Activated CD4-positive, alpha-beta T cell treated with anti-CD3 and anti-CD28 coated beads, Interleukin-2, amount 50 U/mL, for 16 hours (primary cell): ENCODE measurements at places on chromosomes 13 and 19.

DNA sequence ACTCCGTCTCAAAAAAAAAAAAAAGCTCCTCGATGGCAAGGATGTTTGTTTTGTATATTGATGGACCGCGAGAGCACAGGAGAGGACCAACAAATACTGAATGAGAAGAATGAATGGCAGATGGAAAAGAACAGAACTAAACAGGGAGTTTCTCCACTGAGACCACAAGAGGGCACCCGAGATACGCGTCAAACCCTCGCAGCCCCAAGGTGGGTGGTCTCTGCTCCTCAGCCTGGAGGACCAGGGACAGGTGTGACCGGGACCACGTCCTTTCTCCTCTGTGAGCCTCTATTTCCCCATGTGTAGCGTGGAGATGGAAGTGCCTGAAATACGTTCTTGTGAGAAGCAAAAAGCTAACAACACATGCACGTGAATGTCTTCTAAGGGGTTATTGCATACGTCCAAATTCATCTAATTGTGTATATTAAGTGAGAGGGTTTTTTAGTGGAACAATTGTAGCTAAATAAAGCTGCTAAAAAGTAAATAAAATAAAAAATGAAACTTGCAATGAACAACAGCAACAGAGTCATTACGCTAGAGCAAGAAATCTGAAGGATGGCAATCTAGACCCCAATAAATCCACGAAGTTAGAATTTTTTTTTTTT, 8.3 kb upstream of the CDC42EP5 start:
- peak; percentile 38 for DNase-seq

DNA sequence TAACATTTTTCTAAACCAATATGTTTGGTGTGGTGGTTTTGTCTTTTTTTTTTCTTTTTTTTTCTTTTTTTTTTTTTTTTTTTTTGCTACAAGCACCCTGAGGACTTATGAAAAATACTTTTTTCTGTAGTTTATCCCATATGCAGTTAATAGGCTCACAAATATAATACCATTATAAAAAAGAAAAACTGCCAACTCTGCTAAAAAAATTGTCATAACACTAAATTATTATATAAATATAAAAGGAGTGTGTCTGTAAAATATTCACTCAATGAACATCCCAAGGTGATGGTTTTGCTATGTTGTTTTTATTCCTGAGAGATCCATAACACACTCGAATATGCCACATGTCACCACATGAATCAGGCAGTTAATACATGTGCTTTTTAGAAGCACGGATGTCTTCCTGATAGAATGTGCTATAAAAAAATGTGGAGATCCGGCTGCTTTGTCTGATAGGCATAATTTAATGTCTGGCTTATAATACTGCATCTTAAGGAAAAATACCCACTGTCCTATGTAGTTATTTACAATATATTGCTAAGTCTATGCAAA, 110.7 kb upstream of the ZNF507 start:
- no peak for DNase-seq

GRCh38 chr13:87669379-87669978, 1.7 kb upstream of the SLITRK5 start:
- peak; percentile 12 for DNase-seq

GRCh38 chr19:45352062-45352461, 11.5 kb downstream of the KLC3 start:
- no peak for DNase-seq

DNA sequence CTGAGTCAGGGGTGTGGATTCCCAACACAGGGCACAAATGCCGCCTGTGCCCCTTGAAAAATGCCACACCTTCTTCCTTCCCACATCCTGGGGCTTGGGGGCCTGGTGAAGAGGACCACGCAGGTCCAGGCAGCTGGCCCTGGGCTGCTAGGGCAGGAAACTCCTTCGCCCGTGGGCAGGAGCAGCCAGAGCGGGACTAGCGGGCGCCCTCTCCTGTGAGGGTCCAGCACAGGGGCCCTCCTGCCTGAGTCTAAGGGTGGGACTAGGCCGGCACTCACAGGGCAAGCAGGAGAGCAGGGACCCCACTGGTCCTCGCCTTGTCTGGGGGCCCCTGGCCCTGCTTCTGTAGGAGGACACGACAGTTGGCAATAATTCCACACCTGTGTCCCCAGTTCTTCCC, 7.5 kb upstream of the CEBPA start:
- DNase-seq, result no peak

- DNase-seq, result no peak
These were observed 45.1 kb downstream of the EPSTI1 start for GRCh38 chr13:42946927-42947326.

DNA sequence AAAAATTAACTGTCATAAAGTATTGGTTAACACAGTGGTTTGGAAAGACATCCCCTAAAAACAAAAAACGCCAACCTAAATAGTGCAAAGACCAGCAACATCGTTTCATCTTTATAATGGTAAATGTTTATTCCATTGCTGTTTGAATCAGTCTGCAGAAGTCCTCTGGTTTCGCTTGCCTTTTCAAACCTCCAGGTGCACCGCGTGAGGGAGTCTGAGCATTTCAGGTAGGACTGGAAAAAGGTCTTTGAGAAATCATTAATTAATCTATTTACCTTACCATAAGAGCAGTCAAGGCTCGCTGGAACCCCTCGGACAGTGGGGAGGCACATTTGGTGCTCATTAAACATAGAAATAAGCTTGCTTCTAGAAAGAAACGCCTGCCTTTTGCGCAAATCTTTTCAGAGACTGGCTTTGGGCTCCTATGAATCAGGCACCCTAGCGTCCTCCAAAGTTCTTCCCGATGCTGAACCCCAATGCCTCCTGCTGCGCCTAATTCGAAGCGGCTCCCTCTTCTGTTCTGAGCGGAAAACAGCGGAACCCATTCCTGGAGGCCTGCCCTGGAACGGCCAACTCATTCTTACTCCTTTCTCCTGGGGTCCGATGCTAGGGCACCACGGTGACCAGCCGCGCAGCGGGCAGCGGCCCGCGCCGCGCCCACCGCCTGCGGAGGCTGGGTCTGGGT, 951 bp upstream of the MTUS2 start:
- DNase-seq, result no peak

GRCh38 chr13:28539625-28540286, 44.8 kb upstream of the FLT1 start:
- DNase-seq, result peak; percentile 24

DNA sequence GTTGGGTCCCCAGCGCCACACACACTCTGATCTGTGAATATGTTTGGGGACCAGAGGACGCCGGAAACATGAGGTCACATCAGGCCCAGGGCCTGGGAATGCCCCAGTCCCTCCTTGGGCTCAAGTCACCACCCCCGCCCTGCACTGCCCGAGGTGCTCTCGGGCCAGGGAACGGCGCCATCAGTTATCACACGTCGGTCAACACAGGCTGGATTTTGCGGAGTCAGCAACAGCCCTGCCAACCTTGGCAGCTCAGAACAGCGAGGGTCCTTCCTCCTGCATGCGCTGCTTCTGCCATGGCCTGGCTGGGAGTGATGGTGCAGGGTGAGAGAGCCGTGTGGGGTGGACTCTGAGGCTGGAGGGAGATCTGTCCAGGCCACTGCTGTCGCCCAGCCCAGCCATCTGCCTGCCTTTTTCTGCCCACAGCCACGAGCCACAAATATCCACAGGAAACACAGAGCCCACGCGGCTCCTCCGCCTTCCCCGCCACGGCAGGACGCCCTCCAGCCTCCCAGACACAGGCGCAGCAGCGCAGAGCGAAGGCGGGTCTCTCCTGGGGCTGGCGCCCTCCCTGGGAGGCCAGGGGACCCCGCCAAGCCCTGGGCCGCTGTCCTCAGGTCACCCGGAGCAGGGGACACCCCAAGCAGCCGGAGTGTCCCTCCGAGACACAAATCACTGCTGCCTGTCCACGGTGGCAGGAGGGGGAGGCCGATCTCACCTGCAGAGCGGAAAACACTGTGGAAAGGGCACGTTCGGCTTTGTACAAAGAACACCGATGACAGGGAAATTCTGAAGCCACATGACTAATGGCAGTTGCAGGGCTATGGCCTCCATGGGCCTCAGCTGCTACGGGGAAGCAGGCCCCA, 31.6 kb upstream of the CACTIN start:
- no peak for DNase-seq

GRCh38 chr13:43026262-43026661, 2.9 kb downstream of the DNAJC15 start:
- no peak for DNase-seq

GRCh38 chr19:36125557-36125956, 10.3 kb downstream of the TBCB start:
- DNase-seq, result peak; percentile 27

GRCh38 chr19:58395979-58396627, 647 bp downstream of the RNF225 start:
- no peak for DNase-seq

DNA sequence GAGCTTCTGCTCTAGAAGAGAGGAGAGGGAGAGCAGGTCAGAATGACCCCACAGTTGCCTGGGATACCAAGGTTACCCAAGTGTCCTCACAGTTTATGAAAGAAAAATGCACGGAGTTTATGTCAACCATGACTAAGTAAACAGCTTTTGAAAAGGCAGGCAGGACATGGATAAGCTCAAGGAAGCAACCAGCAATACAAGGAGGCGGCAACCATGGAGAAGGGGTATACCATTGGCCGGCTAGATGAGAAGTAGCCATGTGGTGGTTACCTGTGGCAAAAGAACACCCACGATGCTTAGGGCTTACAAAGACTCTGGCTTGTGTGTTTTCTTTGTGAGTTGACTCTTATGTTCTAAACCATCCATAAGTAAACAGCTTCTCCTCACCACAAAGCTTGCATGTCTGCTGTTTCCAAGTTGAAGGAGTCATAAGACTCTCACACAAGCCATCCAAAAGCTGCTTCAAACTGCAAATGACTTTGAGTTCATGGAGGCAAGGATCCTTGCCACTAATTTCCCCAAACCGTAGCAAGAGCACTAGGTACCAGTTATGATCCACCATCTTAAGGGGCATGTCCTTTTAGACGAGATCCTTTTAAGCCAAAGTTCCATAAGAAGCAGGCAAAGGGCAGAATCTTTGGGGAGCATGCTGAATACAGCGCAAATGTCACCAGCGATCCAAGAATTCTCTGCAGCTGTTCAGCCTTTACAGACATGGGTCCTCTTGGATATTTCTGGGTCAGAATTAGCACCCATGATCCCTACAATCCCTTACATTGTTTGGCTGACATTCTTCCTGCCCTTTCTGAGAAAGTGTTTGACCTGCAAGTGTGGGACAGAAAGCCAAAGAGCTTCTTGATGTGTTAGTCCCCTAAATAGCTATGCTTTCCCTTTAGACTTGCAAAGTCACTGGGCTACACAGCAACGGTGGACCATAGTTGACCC, 74.8 kb upstream of the IPO5 start:
- no peak for DNase-seq

DNA sequence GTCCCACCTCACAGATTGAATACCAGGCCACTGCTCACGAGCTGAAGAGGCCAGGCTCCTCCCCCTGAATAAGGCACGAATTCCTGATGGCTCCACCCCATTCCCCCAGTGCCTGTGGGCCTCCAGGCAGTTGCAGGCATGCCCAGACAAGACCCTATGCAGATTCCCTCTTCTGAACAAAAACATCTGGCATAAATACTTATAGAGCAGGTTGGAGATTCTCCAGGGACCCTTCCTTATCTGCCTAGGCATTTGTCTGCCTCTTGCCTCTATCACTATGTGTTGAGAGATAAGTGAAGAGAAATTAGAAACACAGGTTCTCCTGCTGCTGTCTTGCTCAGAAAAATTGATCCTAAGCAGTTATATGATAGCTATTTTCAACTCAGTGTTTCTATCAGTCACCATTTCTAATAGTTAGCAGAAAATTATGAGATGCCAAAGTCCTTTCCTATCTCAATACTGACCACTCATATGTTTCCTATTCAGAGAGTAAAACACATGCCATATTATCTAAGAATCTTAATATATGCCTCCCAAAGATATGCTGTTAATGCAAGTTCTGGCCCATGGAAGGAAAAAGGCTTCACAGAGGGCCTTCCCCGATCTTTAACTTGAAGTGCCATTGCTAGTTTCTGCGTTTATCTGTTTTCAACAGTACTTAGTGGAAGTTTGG, 364.0 kb downstream of the KCTD12 start:
- DNase-seq, result no peak

DNA sequence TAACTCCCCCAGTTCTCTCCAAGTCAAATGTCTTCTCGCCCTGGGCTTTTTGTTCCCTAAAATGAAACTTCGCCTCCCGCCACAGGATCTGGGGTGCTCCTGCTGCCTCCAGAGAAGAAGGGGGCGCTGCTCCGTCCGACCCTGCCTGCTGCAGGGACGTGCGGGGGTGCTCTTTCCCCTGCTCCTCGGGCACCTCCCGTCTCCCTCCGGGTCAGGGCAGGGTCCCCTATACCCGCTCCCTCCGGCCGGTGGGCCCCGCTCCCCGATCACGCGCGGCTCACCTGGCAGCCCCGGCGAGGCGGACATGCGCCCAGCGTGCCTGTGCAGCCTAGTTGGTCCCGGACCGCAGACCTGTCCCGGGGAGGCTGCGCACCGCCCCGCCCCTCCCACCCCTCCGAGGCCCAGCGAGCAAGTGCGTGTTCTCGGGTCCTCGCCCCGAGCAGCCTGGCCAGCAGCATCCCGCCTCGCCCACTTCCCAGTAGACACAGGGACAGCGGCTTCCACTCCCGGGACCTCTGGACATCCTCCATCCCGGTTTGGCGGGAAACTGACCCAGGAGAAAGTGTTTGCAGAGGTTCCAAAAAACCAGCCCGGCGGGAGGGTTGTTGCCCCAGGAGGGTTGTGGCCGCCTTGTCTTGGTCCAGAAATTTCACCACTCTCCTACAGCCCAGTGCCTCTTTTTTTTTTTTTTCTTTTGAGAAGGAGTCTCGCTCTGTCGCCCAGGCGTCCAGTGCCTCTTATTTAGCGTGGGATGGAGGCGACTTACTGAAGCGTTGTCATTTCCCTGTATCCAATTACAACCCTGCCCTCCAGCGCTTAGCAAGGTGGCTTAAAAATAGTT, at the start of gene OXGR1:
OXGR1 (minus strand) TSS at position 460 of the 841 bp plus-strand sequence. CDS start 6,717 bp downstream, outside the sequence.
- no peak for DNase-seq

DNA sequence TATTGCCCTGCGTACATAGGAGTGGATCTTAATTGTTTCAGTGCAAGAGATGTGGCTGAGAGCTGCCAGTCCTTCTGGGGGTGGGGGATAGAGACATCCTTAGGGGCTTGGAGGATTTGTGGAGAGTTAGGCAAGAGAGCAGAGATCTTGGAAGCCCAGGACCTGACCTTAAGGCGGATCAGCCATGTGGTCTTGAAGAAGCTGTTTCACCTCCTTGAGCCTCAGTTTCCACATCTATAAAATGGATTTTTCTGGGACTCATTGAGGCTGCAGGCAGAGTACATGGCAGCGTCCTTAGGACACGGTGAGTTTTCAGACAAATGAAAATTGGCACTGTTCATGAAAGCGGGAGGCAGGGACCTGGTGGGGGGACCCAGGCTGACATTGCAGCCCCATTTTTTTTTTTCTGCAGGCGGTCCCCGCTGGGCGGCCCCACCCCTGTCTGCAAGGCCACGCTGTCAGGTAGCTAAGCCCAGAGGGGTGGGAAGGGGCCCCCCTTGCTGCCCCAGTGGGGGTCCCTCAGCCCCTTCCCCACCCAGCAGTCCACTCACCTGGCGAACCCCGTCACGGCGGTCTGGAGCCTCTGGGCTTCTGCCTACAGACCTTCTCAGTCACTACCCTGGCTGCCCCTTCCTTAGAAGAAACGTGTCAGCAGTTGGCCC, 30.0 kb downstream of the PDE4A start:
- DNase-seq, result no peak

DNA sequence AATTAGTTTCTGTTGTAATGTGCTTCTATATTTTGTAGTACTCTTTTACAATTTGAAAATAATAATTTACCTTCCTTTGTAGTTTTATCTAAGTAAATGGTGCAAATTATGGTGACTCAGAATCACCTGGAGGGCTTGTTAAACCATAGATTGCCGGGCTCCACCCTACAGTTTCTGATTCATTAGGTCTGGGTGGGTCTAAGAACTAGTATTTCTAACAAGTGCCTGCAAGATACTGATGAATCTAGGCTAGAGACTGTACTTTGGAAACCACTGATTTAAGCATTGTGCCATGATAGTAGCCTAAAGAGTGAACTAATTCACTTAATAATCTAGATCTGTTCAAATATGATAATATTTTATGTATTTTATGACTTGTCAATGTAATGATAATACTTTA, 437.4 kb upstream of the SPRY2 start:
- DNase-seq, result no peak
